NCI-H1092 (cell line): ENCODE measurements at places on chromosomes 6 and 20.

- DNase-seq = no peak
Observed at GRCh38 chr20:53723621-53724020, 130.0 kb upstream of the ZNF217 start.

GRCh38 chr20:87401-87800 is at the start of gene DEFB125:
Gene DEFB125, plus strand, starts transcription at chr20:87672. Its CDS starts 38 bp downstream, at chr20:87710.
- DNase-seq = no peak

- DNase-seq = no peak
Observed at GRCh38 chr20:54002741-54003140, 67.7 kb downstream of the BCAS1 start.

DNA sequence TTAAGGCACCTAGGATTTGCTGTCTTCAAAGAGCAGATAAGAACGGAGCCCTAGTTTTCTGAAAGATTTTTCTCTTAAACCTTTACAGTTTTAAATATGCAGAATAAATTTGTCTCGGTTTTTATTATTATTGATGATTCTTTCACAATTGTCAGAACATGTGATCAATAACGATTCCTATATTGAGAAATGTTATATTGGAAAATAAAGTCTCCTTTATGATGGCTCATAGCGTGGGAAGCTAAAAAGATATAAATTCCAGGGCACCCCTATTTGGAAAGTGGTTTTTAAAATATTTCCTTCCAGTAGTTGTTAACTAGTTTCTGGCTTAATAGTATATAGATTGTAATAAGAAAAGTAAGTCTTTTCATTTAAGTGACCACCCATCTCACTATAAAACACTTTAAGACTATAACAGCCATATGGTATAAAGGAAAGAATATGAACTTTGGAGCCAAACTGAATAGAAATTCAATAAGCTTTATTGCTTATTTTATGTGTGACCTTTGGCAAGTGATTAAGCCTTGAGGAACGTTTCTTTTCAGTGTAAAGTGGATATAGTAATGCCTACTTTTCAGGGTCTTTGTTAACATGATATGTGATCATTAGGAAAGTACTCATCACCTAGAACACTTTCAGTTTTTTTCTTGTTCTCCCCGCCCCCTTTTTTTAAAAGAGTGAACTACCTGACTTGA is 369.6 kb downstream of the LAMA2 start:
- no peak for DNase-seq

DNA sequence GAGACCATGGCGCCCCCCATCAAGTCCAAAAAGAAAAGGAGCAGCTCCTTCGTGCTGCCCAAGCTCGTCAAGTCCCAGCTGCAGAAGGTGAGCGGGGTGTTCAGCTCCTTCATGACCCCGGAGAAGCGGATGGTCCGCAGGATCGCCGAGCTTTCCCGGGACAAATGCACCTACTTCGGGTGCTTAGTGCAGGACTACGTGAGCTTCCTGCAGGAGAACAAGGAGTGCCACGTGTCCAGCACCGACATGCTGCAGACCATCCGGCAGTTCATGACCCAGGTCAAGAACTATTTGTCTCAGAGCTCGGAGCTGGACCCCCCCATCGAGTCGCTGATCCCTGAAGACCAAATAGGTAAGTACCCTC is 41.7 kb upstream of the NAA20 start:
- DNase-seq = no peak

DNA sequence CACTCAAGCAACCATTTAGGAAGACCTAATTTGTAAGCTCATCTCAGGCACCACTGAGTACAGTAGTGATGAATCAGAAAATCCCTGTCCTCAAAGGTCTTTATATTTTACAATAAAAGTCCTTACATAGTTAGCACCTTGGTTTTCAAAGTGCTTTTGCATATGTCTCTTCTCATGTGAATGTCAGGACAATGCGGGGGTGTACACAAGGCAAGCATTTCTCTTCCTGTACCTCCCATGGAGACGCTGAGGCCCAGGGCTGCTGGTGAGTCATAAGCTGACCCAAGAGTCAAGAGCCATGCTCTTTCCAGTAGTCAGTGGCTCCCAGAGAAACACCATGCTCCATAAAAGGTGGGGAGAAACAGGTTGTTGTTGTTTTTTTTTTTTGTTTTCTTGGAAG is 174.0 kb downstream of the GJA10 start:
- no peak for DNase-seq

DNA sequence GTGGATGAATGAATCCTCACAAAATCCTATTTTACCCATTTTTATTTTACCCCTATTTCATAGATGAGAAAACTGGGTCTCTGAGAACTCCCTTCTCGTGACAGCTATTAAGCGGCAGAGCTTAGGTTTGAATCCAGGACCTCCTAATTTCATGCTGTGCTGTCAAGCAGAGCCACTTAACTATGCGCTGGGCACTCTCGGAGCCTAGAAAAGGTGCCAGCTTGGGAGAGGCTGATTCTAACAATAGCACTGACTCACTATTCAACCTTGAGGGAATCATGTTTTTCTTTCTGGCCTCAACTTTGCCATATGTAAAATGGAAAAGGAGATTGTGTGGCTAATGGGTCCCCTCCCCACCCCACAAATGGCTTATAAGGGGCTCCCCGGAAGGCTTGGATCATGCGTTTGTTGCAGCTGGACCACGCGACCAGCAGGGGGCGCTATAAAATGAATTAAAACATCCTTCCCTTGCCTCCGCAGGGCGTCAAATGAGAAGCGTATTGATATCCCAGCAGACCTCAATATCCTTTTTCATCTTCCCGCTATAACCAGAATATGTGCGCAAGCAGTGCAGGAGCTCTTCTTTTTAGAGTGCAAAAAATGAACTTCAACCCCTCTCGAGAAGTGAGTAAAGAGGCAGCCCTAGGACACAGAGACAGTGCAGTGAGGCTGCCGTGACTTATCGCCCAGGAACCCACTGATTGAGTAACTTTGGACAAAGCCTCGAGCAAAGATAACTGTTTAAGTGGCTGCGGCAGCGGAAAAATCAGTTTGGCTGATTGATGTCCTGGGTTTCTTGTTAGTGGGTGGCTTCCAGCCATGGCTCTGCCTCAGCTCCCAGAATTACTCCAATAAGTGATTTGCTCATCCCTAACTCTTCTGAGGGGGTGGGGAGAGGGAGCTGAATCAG is 12.8 kb upstream of the PDYN start:
- peak; percentile 12 for DNase-seq

DNA sequence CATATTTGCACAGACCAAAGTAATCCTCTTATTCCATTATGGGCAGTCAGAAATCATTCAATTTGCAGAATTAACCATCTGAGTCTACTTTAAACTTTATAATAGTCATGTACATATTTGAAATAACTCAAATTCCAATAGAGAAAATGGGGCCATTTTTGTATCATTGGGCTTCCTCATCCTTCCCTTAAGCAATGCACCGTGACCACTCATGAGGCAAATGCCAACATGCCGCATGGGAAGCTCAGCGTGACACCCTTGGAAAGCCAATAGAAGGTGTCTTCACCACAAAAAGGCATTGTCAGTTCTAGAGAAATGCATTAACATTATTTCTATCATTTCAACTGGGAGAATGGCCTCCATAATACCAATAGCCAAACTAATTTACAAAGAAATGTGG is 38.5 kb downstream of the SIM1 start:
- DNase-seq = no peak

- DNase-seq = no peak
Observed at GRCh38 chr6:12976366-12976765, 259.8 kb downstream of the PHACTR1 start.

GRCh38 chr6:33983721-33984465 is 162.0 kb downstream of the GRM4 start:
- DNase-seq = no peak

DNA sequence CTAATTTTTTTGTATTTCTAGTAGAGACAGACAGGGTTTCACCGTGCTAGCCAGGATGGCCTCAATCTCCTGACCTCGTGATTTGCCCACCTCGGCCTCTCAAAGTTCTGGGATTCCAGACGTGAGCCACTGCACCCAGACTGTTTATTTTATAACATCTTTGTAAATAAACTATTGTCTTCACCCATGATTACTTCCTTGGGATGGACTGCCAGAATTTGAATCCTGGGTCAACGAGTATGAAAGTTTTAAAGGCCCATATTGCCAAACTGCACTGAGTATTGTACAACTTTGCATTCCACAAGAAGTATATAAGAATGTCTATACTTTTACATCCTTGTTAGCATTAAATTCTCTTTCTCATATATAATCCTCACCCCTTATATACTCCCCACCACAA is 38.6 kb downstream of the ZHX3 start:
- DNase-seq = no peak

GRCh38 chr6:96299525-96299924 is 222.1 kb upstream of the UFL1 start:
- no peak for DNase-seq

- no peak for DNase-seq
Observed at GRCh38 chr6:93779086-93779841, 359.9 kb upstream of the EPHA7 start.

- DNase-seq = peak; percentile 22
Observed at GRCh38 chr6:1679031-1679687, 69.4 kb downstream of the FOXC1 start.

GRCh38 chr6:90467546-90467945 is 119.3 kb downstream of the MAP3K7 start:
- DNase-seq = no peak

DNA sequence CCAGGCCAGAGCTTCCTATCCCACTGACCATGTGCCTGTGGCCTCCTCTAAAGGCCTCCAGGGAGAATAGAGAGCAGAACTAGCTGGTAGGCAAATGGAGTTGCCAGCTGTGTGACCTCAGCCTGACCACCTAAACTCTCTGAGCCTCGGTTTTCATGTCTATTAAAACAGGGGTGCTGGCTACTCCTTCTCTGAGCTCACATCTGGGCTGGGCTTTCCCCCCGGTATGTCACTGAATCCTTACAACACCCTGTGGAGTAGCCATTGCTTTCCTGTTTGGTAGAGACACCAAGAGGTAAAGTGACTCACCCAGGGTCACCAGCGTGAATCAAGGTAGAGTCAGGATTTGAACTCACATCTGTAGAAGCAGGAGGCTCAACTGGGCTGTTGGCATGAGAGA is 132.1 kb downstream of the JPH2 start:
- no peak for DNase-seq
